HuH-7.5 (cell line): ENCODE measurements at places on chromosomes 6 and 20.
A peak's percentile ranks its signal among the peaks of the same experiment; 100 is the strongest.

GRCh38 chr6:36539814-36540568 is 7.3 kb downstream of the STK38 start:
- no peak for DNase-seq

GRCh38 chr6:42714098-42714761 is 8.2 kb downstream of the PRPH2 start:
- no peak for DNase-seq

DNA sequence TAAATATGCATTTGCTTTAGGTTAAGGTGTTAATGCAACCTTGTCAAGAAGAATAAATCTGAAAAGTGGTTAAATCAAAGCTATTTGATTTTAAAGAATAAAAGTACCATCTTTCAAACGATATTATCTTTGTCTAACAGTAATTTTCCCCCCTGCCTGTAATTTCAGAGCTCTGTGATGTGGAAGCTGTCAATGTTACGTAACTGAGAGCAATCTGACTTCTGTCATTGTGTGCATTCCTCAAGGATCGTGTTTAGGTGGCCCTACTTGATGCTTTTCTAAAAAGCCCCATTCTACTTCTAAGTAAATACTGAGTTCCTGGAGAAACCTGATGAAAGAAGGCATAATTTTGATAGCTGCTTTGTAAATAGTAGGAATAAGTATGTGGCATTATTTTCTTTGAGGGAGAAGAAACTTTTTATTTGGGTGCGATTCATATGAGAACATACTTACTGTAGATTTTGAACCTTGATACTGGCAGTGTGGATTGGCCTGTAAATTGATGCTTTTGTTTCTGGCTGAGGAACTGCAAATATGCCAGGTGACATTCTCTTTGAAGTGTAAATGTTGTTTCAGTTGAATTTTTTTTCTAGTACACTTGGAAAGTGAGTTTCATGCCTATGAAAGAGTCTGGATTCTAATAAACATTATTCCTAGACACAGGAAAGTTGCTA is 529.6 kb upstream of the FLRT3 start:
- no peak for DNase-seq

DNA sequence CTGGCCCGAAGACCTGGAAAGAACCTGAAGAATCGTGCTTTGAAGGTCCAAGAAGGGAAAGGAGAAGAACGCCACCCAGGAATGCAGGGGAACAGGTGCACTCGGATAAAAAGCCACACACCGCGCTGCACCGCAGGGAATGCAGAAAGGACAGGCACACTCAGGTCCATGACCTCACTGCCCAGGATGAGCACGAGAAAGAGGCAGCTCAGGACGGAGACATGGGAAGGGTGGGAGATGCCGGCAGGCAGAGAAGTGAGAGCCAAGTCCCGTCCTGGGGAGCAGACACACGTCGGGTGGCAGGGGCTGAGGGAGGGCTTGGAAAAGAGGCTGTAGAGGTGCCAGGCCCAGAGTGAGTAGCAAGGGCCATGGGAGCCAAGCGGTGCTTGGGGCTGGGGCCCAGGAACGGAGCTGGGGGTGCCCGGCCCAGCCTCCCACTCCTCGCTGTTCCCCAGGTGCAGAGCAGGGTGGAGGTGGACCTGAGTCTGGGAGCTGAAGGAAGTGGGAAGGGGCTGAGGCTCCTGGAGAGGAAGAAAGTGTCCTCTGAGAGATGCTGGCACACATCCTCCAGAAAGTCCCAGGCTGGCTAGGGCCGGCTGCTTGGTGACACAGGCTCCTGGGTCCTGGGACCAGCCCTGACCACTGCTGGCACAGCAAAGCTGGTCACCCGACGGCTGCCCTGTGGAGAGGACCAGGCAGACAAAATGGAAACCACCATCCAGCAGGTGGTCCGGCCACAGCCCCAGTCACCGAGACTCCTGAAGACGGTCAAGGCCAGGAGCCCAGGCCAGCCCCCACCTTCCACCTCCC is 91.3 kb downstream of the PSMB1 start:
- no peak for DNase-seq

GRCh38 chr6:126747728-126748540 is 370.5 kb upstream of the RSPO3 start:
- no peak for DNase-seq

- DNase-seq: no peak
Measured at GRCh38 chr6:150088481-150089154, 19.7 kb upstream of the ULBP3 start.

GRCh38 chr20:41137614-41138474 is 501 bp downstream of the PLCG1 start:
- peak; percentile 82 for DNase-seq

GRCh38 chr6:45353654-45354053 is 24.1 kb downstream of the SUPT3H start:
- DNase-seq: no peak

GRCh38 chr20:16539280-16540021 is 33.8 kb downstream of the KIF16B start:
- no peak for DNase-seq

GRCh38 chr6:161228921-161229591 is 44.8 kb downstream of the AGPAT4 start:
- DNase-seq: no peak

DNA sequence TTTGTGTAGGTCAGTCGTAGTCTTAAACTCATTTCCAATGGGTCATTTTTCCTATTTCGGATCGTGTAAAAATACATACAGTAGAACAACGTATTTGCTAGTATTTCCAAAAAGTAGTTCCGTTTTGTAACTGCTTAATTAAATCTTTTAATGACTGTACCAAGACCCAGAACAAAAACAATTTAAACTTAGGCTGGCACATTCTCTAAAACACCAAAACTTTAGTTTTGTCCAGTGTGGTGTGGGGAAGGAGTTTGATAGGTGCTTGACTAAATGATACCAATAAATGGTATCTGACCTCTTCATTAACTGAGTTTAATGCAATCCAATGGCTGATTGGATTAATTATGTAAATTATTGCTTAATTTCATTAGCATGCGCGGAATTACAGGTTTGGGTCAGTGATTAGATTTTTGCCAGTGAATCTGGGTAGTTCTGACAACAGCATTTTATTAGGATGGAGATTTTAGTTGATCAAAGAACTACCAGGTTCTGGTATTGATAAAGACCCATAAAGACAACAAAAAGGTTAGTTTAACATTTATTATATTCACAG is 20.8 kb downstream of the OR2B2 start:
- no peak for DNase-seq

- DNase-seq: no peak
Measured at GRCh38 chr6:24872779-24873178, 63.0 kb downstream of the RIPOR2 start.

DNA sequence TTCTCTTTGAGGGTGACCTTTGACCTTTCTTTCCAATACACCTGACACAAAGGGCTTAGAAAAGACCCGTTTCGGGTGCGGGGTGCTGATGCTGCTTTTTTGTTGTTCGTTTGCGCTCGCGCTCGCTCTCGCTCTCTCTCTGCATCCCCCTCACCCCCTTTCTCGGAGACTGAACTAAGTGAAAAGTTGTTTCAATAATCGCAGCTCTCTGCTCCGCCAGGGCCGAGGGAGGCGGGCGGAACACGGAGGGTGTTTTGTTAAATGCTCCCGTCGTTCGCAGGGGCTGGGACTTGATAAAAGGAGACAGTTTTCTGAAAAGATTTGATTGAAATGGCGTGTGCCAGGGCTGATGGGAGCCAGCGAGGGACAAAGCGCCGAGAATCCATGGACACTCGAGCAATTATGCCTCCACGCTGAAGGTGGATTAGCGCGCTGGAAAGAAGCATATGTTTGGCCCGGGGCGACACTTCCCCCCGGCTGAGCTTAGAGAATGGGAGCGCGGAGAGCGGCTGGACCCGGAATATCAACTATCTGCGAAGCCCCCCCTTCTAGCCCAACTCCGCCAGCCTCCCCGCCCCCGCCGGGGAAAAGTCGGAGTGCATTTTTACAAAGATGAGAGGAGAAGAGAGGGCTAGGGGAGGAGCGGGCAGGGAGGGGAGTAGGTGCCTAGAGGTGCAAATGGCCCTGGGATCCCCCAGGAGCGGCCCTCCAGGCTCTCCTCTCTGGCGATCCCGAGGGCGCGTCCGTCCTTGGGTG is 25.0 kb downstream of the TFAP2A start:
- no peak for DNase-seq

DNA sequence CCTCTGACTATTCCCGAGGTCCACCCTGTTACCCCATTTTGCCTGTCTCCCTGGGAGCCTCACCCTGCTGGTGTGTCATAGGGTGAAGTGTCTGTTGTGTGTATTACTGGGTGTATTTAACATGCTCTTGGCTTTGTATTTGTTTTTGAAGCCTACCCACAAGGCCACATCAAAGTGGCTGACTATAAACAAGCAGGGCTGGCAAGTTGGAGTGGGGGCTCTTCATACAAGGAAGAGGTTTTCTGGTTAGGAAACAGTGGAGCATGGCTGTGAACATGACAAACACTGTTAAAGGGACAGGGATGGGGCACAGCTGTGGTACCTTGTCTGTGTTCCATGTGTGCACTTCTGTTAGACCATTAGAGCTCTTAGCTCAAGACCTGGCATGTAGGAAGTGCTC is 26.3 kb downstream of the HECA start:
- DNase-seq: no peak

DNA sequence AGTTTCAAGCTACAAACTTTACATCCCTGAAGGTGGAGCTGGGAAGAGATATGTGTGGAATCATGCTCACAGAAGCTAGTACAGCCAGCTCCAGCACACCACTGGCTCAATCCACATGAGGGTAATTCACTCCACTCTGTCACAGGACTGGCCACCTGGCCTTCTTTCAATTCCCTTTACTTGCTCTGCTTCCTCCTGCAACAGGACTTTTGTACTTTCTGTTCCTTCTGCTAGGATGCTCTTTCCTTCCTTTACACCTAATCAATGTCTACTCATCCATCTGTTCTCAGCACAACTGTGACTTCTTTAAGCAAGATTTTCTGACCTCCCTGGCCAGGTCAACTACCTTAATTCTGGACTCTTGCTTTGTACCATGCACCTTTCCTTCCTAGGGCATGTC is 39.4 kb upstream of the MYB start:
- DNase-seq: no peak

GRCh38 chr6:11288065-11288464 is 55.6 kb upstream of the NEDD9 start:
- no peak for DNase-seq

GRCh38 chr6:101806241-101806640 is 412.7 kb downstream of the GRIK2 start:
- DNase-seq: no peak
